ENCODE measurements at places on chromosomes 3 and 15.

DNA sequence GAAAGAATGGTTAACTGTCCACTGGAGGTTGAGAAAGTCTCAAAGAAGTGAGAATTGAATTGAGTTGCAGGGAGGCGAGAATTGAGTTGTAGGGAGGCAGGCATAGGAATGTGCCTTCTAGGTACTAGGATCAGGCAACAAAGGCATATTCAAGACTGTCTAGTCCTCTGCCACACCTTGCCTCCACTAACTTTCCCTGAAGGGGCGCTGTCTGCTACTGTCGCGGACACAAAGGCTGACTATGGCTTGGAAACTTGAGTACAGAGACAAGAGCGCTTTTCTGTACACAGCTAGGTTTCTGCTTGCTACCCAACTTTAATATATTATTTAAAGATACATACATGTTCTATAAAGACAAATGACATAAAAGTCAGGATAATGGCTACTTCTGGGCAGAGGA lies 10.4 kb upstream of the FBXL22 start:
- no peak for DNase-seq

DNA sequence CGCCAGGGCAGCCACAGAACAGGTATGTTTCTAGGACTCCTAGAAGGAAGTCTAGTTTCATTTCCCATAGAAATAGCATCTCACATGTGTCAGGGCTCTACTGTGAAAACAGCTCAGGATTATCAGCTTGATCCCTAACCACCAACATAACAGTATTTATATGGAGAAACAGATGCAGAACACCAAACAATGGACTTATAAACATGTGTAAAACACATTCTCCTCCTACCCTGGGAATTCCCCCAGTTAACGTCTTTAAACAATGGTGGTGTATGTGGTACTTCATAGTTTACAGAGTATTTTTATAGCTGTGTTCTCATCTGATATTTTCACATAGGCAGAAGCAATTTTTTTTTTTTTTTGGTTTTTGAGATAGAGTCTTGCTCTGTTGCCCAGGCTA lies 9.7 kb downstream of the TNFSF10 start:
- DNase-seq: no peak

- DNase-seq: no peak
Observed at GRCh38 chr3:138205527-138205926, 18.4 kb downstream of the ARMC8 start.

DNA sequence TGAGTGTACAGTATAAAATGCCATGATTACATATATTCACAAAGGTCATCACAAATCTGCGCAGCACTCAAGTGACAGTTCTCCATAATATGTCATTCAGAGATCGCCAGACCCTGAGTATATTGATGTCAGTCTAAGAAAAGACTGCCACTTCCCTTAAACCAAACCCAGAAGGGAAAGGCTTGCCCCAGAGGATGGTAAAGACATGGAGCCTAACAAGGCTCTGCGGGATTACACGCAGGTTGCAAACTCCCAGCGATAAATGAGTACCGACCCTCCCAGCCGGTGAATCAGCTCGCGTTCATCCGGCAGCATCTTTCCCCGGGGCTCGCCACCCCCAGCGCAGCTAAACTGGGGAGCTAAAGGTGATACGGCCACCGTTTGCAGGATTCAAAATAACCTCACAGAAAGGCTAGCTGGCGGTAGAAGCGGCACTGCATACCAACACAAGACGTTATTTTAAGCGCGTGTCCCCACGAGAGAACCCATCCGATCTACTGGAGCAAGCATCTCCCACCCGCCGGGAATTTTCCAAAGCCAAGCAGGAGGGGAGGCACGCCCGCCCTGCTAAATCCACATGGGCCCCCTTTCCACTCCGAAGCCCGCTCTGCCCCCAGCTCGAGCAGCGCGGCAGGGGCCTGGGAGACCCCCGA lies 643 bp downstream of the MYO5A start:
- DNase-seq: peak; percentile 47

- DNase-seq: no peak
Observed at GRCh38 chr3:152459118-152459515, 190.4 kb downstream of the MBNL1 start.

DNA sequence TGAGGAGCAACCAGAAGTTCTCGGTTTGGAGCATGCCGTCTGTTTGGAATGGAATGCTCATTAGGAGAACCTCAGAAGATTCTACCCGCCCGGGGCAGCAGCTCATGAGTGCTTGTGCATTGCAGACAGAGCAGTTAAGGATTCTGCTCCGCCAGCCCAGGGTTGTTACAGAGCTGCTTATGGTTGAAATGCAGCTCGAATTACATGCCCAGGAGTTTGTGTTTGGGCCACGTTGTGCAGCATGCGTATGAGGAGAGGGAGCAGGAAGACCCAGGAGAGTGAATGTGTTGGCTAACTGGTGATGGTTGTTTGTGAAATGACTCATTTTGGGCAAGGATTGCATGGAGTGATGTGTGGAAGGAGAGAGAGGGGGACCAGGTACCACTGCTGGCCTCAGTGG lies 9.0 kb downstream of the FGD5 start:
- DNase-seq: no peak

DNA sequence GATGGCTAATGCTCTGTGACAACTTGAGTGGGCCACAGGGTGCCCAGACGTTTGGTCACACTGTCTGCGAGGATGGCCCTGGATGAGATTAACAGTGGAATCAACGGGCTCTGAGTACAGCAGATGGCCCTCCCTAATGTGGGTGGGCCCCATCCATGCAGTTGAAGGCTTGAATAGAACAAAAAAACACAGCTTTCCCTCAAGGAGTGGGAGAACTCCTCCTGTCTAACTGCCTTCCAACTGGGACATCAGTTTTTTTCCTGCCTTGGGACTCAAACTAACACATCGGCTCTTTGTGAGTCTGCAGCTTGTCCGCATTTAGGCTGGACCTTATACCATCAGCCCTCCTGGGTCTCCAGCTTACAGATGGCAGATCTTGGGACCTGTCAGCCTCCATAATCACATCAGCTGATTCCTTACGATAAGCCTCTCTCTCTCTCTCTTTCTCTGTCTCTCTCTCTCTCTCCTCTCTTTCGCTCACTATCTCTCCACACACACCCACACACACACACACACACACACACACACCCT lies 20.8 kb downstream of the FAM174B start:
- DNase-seq: no peak

- DNase-seq: peak; percentile 57
Observed at GRCh38 chr3:120093119-120093910, 932 bp downstream of the GSK3B start.

GRCh38 chr3:188339410-188340295 lies 185.7 kb downstream of the LPP start:
- peak; percentile 56 for DNase-seq

GRCh38 chr15:77584201-77584600 lies 48.5 kb downstream of the LINGO1 start:
- peak; percentile 25 for DNase-seq

GRCh38 chr15:60831540-60831939 lies 352.6 kb upstream of the ICE2 start:
- no peak for DNase-seq

- no peak for DNase-seq
Observed at GRCh38 chr3:71511446-71511845, 72.1 kb downstream of the FOXP1 start.

DNA sequence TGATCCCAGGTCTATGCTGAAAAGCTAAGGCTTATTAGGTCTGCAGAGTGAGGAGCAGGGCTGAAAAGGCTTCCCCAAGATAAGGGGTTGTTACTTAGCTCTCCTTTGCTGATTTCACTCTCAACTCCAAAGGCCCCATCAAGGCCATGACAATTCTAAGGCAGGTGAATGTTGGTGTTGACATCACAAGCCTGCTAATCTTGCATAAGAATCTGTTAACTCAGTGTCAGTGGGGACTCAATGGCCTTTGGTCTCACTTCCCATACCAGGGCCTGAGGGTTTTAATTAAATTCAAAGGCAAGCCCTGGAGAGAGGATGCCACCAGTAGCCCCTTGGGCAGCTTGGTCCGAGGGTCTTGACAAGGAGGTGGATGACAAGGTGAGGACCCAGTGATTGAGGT lies 9.4 kb upstream of the ALAS1 start:
- DNase-seq: no peak

GRCh38 chr3:76570436-76571057 lies 469.4 kb upstream of the ROBO2 start:
- DNase-seq: peak; percentile 15

DNA sequence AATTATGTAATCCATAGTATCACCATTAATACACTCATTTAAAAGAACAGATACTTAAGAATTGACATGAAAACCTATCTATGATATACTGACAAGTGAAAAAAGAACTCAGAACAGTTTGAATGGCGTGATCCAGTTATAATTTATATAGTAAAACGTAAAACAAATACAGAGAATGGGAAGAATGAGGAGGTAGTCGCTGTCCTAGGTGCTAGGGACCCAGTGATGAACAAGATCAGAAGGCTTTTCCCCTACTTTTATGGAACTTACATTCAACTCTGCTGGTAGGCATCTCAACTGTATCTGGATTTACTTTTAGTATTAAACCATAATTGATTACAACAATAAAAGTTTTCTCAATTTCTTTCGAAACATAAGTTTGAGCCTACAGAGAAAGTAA lies 31.8 kb downstream of the GSK3B start:
- no peak for DNase-seq

DNA sequence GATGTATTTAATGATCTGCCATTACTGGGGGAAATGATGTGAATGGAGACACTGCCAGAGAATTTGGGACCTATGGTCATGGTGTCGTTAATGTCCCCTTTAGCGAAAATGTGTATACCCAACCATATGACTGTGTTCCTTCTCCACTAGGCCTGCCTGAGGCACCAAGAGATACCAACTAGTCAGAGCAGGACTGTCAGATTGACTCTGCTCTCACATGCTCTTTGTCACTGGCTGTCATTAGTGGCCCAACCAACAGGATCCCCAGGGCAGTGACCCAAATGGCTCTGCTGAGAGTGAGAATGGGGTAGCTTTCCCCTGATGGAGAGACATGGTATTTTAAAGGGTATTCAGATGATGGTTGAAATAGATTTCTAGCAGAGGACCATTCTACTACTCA lies 2.8 kb downstream of the TAGLN3 start:
- DNase-seq: no peak

DNA sequence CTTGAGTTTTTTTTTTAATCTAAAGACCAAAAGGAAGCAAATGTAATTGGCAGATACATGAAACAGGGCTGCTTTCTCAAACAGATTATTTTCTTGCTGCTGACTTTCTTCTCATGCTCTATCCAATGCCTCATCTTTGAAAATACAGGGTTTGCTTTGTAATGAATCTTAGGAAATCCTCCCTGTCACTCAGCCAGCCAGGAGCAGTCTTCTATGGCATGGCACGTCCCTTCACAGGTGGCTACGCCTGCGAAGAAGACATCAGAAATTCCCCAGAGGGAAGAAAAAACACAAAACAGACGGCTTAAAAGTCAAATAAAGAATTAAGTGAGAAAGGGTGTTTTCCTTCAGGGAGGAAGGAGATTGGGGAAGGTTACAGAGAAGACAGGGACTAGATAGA lies 242.5 kb downstream of the IGSF11 start:
- DNase-seq: no peak

- DNase-seq: no peak
Observed at GRCh38 chr3:11807686-11808085, 39.0 kb downstream of the TAMM41 start.

DNA sequence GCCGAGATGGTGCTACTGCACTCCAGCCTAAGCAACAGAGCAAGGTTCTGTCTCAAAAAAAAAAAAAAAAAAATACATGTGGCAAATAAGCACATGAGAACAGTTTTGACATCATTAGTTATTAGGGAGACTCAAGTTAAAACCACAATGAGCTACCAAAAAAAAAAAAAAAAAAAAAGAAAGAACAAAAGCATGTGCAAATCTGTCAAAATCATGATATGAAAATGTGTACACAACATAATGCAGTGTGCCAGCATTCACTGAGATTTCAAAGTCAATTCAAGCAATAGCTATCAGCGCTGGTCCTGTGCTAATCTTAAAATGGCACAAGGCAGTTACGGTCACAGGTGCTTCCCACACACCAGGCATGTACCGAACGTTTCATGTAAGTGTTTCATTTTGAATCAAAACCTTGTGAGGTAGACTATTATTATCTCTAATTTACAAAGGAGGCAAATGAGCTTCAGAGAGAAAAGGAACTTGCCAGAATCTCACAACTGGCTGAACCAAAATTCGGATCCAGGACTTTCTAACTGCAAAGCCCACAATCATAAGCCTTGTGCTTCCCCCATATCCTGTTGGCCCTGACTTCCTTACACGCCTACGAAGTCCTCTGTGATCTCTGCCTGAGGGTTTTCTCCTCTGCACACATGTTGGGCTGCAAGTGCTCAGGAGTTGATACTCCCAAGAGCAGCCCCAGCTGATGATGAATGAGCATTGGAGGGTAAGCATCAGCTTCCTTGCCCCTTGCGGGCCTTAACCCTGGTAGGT lies 200.1 kb upstream of the PROK2 start:
- DNase-seq: peak; percentile 2

DNA sequence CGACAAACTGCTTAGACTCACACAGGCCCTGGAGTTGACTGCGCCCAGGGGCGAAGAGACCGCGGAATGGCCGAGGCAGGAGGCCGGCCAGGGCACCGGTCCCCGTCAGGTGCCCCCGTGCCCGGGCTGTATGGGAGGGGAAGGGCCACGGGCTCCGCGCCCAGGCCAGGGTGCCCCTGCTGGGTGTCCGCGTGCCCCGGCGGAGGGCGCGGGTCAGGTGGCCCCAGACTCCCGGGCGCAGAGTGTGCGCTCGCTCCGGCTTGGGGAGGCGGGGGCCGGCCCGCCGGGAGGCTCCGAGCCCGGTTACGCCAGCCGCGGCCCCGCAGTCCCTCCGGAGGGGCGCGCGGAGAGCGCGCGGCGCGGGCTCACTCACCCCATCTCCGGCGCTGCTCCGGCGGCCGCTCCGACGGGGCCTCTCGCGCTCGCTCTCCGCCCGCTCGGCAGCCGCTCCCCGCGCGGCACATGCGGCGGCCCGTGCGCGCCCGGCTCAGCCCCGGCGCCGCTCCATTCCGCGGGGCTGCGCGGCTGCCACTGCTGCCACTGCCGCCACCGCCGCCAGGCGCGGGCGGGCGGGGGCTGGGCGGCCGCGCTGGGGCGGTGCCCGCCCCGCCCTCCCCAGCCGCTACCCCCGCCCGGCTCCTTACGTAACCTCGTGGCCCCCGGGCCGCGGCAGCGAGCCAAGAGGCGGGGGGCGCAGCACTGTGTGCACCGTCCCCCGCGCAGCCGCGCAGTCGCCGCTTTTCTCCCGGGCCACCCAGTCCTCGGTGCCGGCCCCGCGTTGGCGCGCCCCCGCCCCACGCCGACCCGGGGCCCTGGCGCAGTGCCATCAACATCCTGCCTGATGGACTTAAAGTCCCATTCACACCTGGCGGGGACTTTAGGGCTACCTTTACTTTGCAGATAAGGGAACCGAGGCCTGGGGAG lies at the start of gene HOMER2:
Gene HOMER2 (minus strand): TSS at position 563 of the 924 bp plus-strand sequence. CDS start 185 bp downstream, at position 378.
- no peak for DNase-seq
